ENCODE measurements at places on chromosomes 6 and 20.

DNA sequence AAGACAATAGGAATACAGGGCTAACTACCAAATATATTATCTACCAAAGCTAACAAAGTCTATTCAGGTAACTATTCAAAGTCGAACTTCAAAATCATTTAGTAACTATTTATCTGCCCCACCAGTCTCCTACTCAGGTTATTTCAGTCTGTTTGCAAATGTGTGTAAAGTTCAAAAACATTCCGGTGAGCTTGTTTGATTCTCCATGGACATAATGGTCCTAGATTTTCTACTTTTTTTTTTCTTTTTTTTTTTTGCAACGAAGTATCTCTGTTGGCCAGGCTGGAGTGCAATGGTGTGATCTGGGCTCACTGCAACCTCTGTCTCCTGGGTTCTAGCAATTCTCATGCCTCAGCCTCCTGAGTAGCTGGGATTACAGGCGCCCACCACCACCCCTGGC is 236.0 kb upstream of the FOXQ1 start:
- DNase-seq = no peak

GRCh38 chr6:32655203-32655710 is 11.2 kb downstream of the HLA-DQB1 start:
- no peak for DNase-seq

DNA sequence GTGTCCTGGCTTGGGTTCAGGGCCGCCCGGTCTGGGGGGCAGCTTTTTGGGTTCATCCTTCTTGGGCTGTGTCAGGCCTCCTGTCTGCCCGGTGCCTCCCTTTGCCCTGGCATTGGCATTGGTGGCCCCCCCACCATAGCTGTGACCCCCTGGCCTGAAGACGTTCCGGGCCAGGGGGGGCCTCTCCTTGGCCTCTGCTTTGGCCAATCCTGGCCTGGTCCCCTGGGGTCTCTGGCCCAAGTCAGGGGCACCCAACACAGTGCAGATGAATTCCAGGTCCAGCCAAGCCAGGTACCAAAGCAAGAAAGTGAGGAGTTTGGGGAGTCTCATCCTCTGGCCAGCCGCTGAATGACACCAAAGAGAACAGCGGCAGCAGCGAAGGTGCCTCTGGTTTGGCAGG is 429 bp downstream of the GDF5 start:
- DNase-seq = no peak

DNA sequence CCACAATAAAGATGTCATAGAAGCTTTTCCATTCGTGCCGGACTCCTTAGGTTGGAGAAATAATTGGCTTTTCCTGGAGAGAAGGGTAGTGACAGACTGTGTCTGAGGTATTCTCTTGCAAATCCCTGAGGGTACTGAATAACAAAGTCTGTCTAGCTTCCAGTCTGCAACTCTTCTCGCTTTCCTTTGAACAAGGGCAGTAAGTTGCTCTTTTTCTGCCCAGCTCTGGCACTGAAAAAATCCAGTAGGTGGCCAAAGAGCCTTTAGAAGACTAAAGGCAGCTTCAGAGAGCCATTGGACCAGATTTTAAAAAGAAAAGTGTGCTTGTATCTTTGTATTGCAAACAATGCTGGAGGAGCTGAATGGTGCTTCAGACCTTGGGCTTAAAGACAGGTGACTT is 20.7 kb upstream of the RREB1 start:
- DNase-seq = peak; percentile 28

DNA sequence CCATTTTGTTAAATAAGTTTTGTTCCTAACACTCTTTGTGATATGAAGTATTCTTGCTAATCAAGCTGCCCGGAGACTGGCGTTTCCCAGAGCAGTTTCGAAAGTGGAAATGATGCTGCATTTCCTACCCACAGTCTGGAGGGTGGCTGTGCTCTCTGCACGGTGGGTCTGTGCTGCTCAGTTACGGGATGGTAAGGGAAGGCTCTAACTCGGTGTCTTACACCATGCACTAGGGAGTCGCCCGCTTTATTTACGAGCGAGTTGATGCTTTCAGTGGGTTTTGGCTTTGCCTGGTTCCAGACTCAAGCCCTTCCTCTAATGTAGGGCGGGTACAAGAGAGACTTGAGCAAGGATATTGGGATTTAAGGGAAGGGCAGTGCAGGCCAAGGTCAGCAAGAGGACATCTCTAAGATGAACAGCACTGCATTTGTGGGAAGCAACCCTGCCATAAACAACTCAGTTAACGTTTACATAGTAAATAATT is 180.1 kb upstream of the AKAP12 start:
- DNase-seq = peak; percentile 90

- DNase-seq = no peak
Observed at GRCh38 chr6:155154158-155154830, 109.5 kb upstream of the CLDN20 start.

GRCh38 chr6:128754658-128755256 is 128.2 kb upstream of the LAMA2 start:
- no peak for DNase-seq

GRCh38 chr20:36334281-36335205 is 28.4 kb downstream of the DLGAP4 start:
- no peak for DNase-seq

- no peak for DNase-seq
Observed at GRCh38 chr20:52309181-52309580, 117.6 kb upstream of the ZFP64 start.

- no peak for DNase-seq
Observed at GRCh38 chr6:142883011-142883410, 62.0 kb downstream of the HIVEP2 start.

- no peak for DNase-seq
Observed at GRCh38 chr6:139545206-139546105, 171.0 kb upstream of the CITED2 start.

- DNase-seq = peak; percentile 35
Observed at GRCh38 chr20:62141397-62142251, 1.6 kb downstream of the PSMA7 start.

GRCh38 chr20:38197217-38197616 is 32.1 kb upstream of the TGM2 start:
- DNase-seq = peak; percentile 13

GRCh38 chr6:109253366-109253765 is 128.9 kb downstream of the CD164 start:
- DNase-seq = no peak

DNA sequence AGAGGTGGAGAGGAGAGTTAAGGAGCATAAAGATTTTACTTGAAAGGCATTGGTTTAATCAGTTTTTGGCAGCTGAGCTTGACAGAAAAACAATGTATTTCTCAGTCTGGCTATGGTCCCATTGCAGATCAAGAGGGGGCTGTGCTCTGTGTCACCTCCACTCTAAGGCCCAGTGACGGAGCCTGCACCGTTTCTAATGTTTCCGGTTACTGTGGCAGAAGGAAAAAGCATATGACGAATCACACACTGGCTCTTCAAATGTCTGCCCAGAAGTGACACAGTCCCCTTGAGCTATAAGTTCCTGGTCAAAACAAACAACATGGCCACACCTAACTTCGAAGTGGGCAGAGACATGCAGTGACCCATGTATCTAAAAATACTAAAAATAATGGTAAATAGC is 372.0 kb downstream of the PLCB1 start:
- no peak for DNase-seq

- no peak for DNase-seq
Observed at GRCh38 chr6:132361101-132361500, 40.2 kb downstream of the MOXD1 start.

- no peak for DNase-seq
Observed at GRCh38 chr20:11090751-11091150, 417.0 kb upstream of the JAG1 start.

DNA sequence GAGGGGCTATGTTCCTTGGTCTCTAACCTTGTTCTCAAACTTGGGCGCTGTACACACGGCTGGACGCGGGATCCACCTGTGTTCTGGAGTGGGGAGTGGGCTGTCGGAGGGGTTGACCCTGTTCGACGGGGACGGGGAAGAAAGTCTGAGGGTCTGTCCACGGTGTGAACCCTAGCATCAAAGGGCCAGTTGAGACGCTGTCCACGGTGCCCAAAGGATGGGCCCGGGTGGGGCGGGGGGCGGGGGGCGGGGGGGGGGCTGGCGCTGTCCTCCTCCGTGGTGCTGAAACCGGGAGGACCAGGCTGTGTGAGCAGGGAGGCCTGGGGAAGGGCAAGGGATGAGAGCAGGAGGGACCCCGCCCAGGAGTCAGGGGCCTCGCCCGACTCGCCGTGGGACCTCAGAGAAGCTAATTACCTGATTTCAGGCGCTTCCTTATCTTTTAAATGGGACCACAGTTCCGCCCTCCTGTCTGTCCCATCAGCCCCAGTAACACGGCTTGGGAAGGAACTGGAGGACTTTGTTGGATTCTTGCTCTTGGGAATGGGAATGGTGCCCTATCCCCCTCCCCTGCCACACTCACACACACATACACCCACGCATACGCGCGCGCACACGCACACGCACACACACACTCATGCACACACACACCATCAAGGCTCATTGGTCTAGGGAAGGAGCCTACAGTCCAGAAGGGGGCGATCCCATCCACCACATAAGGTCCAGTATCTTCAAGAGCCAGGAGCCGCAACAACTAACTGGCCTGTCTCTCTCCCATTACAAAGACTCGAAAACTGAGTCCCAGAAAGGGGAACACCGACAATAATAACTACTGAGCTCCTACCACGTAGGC is 1.0 kb upstream of the VSTM2L start:
- DNase-seq = no peak

DNA sequence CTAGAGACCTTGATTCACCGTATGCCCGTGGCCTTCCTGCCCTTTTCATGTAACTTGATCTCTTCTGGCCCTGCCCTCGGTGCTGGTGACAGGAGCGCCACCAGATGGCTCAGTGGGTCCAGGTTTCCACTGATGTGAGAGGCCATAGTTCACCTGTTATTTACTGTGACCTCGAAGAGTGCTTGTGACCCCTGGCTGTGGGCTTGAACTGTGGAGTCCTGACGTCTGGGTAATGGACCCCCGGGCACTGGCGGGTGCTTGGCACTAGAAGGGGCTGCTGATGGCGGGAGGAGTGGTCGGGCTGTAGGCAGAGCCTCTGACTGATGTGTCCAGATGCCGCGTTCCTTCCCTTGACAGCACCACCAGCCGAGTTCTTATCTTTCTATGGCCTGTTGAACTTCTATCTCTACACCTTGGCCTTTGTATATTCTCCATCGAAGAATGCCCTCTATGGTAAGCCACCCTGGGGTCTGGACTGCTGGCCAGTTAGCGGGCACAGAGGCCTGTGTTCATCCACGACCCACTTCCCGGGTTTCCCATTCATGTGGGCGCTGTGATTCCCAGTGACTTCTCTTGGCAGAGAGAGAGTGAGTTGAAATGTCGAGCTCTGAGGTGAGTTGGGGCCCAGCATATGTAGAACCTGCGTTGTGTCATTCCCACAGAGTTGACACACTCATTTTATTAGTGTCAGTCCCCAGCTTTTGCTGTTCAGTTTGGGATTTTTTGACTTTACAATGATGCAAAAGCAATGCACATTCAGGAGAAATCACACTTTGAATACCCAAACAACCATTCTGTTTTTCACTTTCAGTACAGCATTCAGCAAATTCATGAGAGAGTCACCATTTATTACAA is 14.9 kb downstream of the DYNLT1 start:
- DNase-seq = no peak

GRCh38 chr6:170305805-170306323 is 694 bp upstream of the FAM120B start:
- no peak for DNase-seq

DNA sequence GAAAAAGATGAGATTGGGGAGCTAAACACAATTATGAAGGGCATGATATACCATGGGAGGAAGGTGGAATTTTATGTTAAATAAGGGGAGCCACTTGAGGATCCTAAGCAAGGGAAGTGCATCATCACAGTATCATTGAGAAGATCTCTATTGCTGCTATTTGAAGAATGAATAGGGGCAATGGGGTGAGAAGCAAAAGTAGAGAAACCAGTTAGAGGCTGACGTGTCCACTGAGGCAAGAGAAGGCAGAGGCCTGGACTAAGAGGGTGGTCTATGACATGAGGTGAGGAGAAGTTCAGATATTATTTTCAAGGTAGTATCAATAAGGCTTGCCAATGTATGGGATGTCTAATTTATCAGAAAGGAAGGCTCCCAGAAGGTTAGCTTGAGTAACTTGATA is 111.6 kb downstream of the TENT5A start:
- no peak for DNase-seq

GRCh38 chr20:48826883-48827771 is 672 bp downstream of the PREX1 start:
- no peak for DNase-seq

All from GF-D8 (cell line).